ENCODE measurements at places on chromosomes 4 and X.
A peak's percentile ranks its signal among the peaks of the same experiment; 100 is the strongest.

DNA sequence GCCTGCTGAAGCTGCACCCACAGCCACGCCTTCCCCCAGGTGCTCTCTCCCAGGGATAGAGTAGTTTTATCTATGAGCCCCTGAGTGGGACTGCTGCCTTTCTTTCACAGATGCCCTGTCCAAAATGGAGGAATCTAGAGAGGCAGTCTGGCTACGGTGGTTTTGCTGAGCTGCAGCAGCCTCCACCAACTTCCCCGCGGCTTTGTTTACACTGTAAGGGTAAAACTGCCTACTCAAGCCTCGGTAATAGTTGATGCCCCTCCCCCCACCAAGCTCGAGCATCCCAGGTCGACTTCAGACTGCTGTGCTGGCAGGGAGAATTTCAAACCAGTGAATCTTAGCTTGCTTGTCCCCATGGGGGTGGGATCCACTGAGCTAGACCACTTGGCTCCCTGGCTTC, 84.5 kb downstream of the PRKG2 start:
- no peaks in the 10 kb centered on the region for H3K36me3 ChIP-seq
- no peak overlapping the region for H3K4me3 ChIP-seq
- no peak for DNase-seq
- no peaks in the 10 kb centered on the region for H3K4me1 ChIP-seq
- no peak overlapping the region for H3K27ac ChIP-seq

DNA sequence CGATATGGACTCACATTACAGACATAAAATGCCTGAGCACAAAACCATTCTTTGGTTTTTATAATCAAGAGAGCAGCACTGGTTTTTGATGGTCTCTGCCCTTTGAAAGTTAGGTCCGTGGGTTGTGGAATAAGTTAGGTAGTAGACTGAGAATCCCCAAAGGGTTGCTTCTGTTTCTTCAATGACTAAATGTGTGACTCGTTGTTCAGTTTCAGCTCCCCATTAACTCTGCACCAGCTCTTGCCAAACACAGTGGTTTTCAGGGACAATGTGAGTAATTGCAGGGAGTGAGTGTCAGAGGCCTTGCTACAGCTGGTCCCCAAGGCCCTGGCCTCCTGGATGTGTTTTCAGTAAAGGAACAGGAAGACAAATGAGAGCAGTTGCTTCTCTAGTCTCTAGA, 24.8 kb downstream of the SMIM20 start:
- no peaks in the 10 kb centered on the region for H3K27me3 ChIP-seq
- H3K4me1 ChIP-seq, result peaks cover 7% of the 10 kb centered on the region
- H3K4me3 ChIP-seq, result no peak overlapping the region
- no peaks in the 10 kb centered on the region for H3K36me3 ChIP-seq
- peak overlapping the region; percentile 39 for H3K27ac ChIP-seq

DNA sequence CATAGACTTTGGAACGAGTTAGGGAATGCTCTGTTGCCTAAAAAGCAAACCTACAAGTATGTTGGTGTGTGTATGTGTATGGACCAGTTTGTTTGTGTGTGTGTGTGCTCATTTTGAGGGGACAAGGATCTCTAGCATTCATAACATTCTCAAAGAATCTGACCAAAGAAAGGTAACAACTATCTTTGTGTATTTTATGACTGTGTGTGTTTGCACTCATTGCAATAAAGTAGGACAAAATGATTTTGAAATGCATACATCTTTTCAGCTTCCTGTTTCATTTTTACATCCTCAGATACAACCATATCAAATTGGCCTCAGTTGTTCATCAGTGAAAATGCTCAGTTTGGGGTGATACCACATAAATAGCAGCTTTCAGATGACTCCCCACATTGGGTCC, 8.3 kb upstream of the XK start:
- no peak overlapping the region for H3K4me3 ChIP-seq
- no peak for DNase-seq
- no peaks in the 10 kb centered on the region for H3K4me1 ChIP-seq

DNA sequence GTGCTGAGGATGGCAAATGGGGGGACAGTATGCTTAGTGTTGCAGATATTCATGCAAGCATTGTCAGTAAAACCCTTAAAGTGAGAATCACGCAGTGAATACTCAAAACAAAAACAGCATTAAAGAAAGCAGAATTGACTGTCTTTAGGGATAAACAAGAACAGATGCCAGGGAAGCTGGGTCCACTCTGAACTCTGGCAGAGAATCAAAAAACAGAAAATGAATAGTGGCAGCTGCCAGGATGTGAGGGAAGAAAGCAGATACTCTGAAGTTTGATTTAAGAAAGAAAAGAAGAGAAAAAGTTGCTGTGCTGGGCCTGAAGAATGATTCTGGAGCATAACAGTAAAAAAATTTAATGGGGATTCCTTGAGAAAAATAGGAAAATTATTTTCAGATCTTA, 131.5 kb downstream of the GABRA2 start:
- H3K4me1 ChIP-seq, result no peaks in the 10 kb centered on the region
- no peak overlapping the region for H3K27ac ChIP-seq
- no peak for DNase-seq
- no peaks in the 10 kb centered on the region for H3K36me3 ChIP-seq
- no peak overlapping the region for H3K4me3 ChIP-seq

All from fibroblast of lung (primary cell).